ENCODE measurements at places on chromosomes 11 and 22.

DNA sequence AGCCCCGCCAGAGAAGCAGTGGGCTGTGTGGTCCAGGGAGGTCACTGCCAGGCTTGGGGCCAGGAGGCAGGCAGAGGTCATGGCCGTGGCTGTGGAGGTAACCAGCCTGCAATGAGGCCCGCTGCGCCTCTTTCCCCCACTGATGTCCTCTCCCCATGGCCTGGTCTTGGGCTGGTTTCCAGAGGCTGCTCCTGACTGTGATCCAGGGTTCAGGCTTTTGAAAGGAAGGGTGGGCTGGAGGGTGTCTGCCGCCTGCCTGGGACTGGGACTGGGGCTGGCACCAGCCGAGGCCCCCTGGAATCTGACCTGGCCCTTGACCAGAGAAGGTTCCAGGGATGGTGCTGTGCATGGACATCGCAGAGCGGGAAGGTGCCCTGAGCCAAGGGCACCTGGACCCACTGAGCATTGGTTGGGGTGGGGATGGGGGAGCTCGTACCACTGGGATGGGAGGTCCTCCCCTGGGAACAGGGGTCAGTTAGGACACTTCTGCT is 59.6 kb upstream of the THY1 start:
- DNase-seq = no peak

GRCh38 chr11:111631666-111632039 is 29.4 kb downstream of the SIK2 start:
- no peak for DNase-seq

DNA sequence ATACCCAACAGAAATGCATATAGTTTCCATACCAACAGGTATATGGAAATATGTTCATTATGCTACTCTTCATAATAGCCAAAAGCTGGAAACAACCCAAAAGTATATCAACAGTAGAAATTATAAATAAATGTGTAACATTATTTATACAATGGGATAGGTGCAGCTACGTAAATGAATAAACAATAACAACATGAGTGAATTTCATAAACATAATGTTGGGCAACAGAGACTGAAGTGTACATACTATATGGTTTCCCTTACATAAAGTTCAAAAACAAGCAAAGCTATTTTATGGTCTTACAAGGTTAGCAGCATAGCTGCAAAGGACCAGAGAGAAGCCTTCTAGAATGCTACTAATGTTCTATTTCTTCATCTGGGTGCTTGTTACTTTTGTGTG is 305.0 kb downstream of the INSC start:
- DNase-seq = no peak

GRCh38 chr11:95562196-95562921 is 227.2 kb downstream of the FAM76B start:
- no peak for DNase-seq
